Sciatic nerve (tissue), 2 donors: ENCODE measurements at places on chromosomes 1 and 21. TPM values are rescaled to one million over a fixed set of nuclear protein-coding genes. Genes with fewer than 3 reads are reported as not detected.

GRCh38 chr1:39639305-39640130, at the start of gene HEYL:
Gene HEYL, minus strand, starts transcription at chr1:39639643. Its CDS starts 18 bp downstream, at chr1:39639625.
- peak; percentile 79 for DNase-seq

- no peak for DNase-seq
Measured at GRCh38 chr1:26702680-26703038, 6.8 kb downstream of the ARID1A start.

DNA sequence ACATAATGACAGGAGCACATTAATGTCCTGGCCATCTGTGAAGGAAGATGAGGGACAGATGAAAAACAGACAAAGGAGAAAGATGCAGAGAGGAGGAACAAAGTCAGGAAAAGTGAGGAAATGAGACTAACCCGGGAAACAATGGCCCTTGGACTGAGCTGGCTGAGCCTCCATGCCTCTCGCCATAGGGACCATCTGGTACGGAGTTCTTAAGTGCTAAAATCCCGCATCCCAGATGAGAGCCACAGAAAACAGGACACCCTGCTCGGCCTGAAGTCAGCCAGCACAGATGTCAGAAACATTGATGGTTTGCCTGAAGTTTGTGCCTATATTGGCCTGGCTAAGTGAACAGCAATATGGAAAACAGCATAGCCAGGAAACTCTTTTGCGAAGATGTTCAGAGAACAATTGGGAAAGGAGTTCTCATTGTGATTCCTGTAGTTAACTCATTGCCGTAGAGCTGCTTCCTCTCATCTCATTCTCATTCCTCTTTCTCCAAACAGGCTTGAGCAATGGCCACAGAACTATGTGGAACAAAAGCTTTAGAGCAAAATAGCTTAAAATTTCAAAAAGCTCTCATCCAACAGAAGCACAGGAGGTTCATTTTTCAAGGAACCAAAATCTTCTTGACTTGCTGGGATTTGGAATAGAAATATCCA, 96.6 kb downstream of the ASTN1 start:
- no peak for DNase-seq

DNA sequence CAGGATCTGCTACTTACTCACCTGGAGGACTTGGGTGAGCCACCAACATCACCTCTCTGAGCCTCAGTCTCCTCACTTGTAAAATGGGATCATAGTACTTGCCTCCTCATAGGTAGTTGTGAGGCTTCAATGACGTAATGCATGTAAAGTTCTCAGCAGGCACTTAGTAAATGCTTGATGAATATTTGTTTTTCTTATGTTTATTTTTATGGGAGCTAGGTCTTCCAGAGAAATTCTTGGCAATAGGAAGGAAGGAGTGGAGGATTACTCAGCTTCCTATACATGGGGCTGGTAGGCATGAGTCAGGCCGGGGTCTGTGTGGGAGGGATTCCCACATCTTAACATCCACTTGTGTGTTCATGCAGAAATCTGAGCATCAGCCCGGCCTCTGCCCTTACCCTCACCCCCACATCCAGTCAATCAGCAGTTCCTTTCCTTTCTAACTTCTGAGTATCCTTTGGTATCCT, 95.4 kb upstream of the USP24 start:
- DNase-seq: no peak

- DNase-seq: no peak
Measured at GRCh38 chr1:234771642-234772344, 161.8 kb upstream of the IRF2BP2 start.

DNA sequence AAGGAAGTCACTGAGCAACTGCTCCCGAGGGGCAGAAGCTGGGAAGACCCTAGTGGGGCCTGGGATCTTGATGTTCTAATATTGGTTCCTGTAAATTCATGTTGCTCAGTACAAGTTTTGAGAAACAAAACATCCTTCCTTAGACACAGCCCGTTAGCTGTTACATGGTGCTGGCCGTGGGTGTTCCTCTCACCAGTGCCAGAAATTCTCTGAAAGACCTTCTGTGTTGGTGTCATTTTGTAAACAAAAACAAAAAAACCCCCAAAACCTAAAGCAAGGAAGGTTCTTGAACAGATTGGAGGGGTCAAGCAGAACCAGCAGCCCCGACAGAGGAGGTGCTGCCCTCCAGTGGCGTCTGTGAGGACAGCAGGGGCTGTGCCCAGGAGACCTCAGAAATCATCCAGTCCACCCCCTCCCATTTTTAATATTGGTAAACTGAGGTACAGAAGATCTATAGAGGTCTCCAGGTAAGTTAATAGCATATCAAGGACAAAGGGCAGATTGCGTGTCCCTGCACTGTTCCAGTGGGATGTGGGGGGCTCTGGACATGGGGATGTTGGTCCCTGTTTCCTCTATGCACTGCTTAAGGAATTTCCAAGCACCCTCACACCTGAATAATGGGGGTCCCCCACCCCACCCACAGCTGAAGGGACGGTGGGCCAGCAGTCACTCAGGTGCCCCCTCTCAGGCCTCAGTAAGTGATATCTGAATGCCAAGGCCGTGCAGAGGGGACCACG, 38.2 kb downstream of the SLC2A7 start:
- DNase-seq: peak; percentile 86

DNA sequence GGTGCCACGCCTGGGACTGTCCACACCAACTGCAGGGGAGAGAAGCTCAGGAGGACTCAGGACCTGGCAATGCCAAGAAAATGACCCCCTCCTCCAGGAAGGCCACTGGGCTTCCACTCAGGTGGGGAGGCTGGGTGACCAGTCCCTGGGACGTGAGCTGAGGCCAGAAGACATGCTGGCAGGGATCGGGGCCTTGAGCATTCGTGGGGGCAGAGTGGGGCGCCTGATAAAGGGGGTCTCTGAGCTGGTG, 15.3 kb upstream of the COL6A2 start:
- DNase-seq: no peak

DNA sequence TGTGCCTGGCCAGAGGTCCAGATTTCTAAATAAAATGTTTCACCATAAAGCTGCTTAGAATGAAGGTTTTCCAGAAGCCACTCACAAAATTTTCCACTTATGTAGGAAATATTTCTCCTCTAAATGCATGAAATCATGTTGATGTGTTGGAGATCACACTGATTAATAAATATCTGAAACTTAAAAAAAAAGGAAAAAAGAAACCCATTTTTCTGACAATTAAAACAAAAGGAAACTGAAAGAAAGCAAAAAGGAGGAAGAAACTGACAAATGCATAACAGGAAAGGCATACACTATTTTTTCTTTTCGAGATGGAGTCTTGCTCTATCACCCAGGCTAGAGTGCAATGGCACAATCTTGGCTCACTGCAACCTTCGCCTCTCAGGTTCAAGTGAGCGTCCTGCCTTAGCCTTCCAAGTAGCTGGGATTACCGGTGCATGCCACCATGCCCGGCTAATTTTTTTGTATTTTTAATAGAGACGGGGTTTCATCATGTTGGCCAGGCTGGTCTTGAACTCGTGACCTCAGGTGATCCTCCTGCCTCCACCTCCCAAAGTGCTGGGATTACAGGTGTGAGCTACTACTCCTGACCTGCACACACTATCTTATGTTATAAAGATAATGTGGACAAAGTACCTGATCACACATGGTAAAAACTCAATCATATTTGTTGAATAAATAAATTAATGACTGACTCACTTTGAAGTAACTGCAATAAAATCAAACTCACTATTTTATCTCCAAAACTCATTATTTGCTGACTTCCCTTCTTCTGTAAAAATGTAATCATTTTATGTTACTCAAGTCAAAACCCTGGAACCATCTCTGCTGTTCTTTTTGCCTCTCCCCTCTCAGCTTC, 149.8 kb upstream of the NR5A2 start:
- no peak for DNase-seq

- no peak for DNase-seq
Measured at GRCh38 chr21:31346256-31346821, 2.3 kb upstream of the TIAM1 start.

- no peak for DNase-seq
Measured at GRCh38 chr1:95778217-95778616, 544.2 kb downstream of the RWDD3 start.

- no peak for DNase-seq
Measured at GRCh38 chr1:231971397-231972110, 345.0 kb downstream of the DISC1 start.

DNA sequence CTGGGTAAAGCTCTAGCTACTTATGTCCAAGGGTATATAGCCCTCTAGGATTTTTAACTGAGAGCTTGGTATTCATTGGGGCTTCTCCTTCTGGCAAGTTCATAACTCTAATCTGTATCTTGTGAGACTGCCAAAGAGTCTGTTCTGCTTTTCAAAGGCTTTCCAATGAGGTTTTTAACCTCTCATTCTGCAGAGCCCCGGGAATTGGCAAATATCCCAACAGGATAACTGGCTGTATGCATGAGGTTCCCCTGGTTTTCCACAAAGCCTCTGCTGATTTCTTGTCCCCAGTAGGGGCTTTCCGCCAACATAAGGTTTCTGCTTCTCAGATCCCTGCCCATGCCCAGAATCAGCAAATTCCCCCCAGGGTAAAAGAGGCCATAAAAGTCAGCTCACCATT, 40.9 kb downstream of the RPL5 start:
- no peak for DNase-seq

DNA sequence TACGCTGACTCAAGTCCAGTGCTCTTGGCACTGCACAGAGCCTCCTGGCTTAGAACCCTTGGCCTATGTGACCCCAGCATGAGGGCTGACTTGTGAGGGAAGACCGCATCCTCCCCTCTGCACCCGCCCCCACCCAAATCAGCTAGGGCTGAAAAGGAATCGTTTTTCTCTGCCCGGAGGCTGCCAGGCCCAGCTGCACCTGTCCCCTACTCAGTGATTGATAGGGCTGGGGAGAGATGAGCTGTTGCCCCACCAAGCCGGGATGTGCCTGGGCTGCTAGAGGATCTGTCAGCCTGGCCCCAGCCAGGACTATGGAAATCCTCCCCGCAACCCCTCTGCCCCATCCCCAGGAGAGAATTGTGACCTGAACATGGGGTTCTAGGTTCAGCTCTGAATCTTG, 20.6 kb downstream of the MYOG start:
- DNase-seq: no peak

Gene CSF3R
- total RNA-seq: 57.3 TPM

Gene FYB2
- total RNA-seq: not detected

Gene CORT
- 0.62 TPM for total RNA-seq

Gene GPR89A
- total RNA-seq: 20.4 TPM

Gene RAB25
- not detected for total RNA-seq

Gene RUNX1
- 109 TPM for total RNA-seq
